ENCODE measurements at places on chromosomes 2 and 18.

DNA sequence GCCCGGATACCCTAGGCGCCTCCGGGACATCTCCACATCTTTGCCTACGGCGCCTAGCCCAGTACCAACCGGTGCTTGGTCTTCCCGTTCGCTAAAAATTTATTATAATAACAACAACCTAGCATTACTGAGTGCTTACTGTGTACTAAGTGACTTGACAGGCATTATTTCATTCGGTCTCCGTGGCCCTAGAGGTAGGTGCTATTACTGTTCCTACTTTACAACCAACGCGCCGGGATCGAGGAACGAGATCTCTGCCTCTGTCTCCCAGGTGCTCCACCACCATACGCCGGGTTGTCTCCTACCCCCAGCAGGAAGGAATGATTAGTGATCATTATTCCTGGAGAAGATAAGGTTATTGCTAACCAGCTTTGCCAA is 657 bp upstream of the BIN1 start:
- peak; percentile 41 for DNase-seq

- DNase-seq: no peak
Measured at GRCh38 chr2:55099878-55100820, 49.9 kb upstream of the RTN4 start.

DNA sequence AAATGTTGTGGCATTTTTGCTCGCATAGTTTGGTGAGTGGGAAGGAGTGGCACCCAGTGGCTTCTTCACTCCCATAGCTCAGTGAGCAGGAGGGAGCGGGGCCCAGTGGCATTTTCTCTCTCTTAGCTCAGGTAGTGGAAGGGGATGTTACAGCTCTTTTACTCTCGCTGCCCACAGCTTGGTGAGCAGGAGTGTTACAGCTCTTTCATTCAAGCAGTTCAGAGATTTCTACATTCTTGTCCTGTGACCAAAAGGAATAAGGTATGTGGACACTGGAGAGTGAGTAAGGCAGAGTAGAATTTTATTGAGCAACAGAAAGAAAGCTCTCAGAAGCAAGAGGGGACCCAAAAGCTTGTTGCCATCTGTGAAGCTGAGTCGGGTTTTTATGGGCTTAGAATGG is 192.4 kb downstream of the SPAG16 start:
- no peak for DNase-seq

GRCh38 chr2:227623226-227623625 is 5.9 kb downstream of the SCYGR4 start:
- DNase-seq: no peak

DNA sequence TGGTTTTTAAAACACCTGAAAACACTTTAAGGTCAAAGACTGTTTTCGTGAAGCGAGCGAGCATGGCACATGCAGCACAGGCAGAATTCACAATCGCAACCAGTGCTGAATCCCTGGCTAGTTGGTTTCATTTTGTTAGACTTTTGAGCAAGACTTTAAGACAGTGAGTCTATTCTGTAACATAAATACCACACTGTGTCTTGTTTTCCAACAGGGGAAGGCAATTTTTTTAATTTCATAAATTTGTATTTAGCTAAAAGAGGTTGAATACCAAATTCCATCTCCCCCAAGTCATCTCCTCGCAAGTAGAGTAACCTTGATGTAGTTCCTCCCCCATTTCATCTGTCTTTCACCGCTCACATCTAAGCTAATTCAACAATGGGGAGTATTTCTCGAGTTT is 1.4 kb downstream of the CERKL start:
- no peak for DNase-seq

GRCh38 chr18:607930-608329 is 11.1 kb downstream of the CLUL1 start:
- no peak for DNase-seq

GRCh38 chr2:197237291-197238042 is 73.1 kb downstream of the ANKRD44 start:
- no peak for DNase-seq

GRCh38 chr18:448116-448790 is 52.2 kb downstream of the COLEC12 start:
- DNase-seq: no peak

DNA sequence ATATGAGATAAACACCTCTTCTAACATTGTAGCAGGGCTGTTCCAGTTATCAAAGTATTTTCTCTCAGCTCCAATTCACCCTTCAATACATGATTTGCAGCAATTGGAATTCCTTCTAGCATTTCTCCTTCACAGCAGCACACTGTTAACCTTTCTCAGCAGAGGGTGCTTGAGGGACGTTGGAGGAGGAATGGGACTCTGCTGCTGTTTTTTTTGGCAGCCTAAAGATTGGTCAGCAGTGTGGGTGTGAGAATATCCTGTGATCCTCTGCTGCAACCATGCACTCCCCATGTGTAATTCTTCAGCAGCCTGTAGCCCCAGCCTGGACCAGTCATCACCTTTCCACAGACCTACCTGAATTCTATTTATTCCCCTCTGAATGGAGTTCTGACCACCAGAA is 1708.9 kb upstream of the CELF4 start:
- no peak for DNase-seq

DNA sequence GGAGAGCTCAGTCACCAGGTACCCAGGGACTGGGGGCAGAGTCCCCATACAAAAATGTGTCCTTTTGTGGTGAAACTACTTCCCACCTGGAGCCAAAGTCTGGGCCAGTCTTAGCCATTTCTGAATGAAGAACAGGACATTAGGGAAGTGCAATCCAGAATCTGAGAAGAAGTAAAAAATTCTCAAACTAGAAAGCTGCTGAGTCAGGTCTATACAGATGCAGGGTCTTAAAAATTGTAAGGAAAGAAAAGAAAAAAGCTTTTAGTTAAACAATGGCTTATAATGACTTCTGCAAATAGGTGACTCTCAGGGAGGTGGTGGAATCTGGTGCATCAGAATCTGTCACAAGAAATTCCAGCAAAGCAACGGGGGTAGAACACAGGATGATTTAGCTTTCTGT is 13.5 kb downstream of the ZBTB7C start:
- no peak for DNase-seq

DNA sequence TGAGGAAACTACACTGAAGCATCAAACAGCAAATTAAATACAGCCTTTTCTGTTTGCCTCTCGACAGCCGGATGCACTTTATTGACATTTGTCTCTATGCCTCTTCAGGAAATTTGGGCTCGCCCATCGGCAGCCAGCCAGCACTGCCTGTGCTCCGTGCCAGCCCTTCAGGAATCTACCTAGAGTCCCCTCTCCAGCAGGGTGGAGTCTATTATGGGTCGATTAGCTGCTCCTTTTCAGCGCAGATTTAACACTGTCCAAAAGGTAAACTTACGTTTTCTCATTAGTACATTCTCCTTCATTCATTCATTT is 91.5 kb downstream of the MYCN start:
- no peak for DNase-seq

DNA sequence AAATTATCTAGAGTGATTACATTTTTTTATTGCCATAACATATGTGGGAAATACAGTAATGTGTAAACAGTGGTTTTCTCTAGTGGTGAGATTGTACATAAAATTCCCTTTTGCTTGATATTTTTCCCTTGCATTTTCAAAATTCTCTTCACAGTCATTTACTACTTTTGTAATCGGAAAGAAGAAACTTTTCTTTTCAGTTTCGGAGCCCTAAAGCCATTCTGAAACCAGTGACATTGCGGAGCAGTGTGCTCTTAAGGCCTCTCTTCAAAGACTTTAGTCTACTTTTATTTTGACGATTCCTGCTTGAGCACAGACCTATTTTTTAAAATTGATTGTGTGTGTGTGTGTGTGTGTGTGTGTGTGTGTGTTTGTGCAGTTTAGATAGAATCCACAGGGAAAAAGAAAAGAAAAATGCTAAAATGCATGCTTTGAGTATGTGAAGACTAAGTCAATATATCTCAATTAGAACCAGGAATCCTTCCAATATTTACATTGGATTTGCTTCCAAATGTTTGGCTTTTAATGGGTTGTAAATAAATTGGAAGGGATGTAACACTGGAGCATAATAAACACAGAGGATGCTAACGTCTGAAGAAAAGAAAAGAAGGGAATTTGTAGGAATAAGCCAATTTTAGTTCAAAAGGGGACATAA is 357.4 kb downstream of the RND3 start:
- no peak for DNase-seq

DNA sequence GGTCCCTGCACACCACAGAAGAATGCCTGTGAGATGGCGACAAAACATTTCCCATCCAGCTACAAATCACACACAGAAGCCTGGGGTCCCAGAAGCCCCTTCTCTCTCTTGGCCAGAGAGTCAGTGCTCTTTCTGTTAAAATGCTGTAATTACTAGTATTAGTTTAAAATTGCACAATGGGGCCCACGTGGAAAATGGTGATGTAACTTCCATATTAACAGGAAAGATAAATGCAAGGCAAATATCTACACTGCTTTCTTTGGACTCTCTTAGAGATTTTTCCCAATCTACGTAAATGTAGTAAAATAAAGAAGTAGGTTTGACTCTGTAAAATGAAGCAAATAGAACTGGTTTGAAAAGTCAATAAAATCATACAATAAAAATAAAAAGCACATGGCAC is 113.9 kb upstream of the TFCP2L1 start:
- DNase-seq: no peak

DNA sequence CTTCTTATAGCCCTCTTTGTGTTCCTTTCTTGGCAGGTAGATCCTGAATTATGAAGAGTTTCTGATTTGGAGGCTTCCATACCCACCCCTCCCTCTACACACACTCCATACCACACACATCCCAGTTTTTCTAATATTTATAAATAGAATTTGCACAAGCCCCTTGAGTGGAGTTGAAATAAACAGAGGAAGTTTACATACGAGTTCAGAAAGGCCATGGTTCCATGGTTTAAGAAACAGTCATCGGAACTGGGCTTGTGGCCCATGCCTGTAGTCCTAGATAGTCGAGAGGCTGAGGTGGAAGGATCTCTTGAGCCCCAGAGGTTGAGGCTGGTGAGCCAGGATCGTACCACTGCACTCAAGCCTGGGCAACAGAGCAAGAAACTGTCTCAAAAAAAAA is 62.7 kb upstream of the TANC1 start:
- no peak for DNase-seq

Measured in body of pancreas (tissue), 4 donors.